ENCODE measurements at places on chromosomes 2 and 18. TPM values are rescaled to one million over a fixed set of nuclear protein-coding genes. Genes with fewer than 3 reads are reported as not detected.

Gene RFTN2
- not detected for total RNA-seq

Gene SGPP2
- total RNA-seq = 0.05 TPM

Gene FER1L5
- total RNA-seq = not detected

Gene FAM161A
- 10.1 TPM for total RNA-seq

GRCh38 chr2:184834699-184835397 is 236.5 kb downstream of the ZNF804A start:
- H3K36me3 ChIP-seq = no peaks in the 10 kb centered on the region
- no peaks in the 10 kb centered on the region for H3K27me3 ChIP-seq
- H3K27ac ChIP-seq = no peak overlapping the region

DNA sequence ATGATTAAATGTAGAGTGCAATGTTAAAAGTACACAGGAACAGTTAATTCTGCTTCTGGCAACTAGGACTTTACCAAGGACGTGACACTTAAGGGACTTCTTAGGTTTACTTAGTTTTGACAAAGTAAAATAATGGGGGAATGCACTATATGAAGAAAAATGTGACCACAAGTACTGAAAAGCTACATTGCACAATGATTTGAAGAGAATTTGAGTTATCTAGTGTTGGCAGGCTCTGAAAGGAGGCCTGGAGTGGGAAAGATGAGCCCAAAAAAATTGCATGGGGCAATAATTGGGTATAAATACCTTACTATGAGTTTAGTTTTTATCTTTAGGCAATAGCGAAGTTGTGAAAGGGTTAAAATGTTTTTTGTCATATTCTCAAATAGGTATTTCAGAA is 173.7 kb downstream of the DOK6 start:
- no peak overlapping the region for H3K27ac ChIP-seq
- no peak overlapping the region for H3K4me3 ChIP-seq
- no peak for DNase-seq
- no peaks in the 10 kb centered on the region for H3K4me1 ChIP-seq
- no peaks in the 10 kb centered on the region for H3K36me3 ChIP-seq

GRCh38 chr2:96185516-96185915 is 23.1 kb downstream of the STARD7 start:
- no peaks in the 10 kb centered on the region for H3K27me3 ChIP-seq
- H3K36me3 ChIP-seq = peaks cover 25% of the 10 kb centered on the region
- no peak overlapping the region for H3K4me3 ChIP-seq

DNA sequence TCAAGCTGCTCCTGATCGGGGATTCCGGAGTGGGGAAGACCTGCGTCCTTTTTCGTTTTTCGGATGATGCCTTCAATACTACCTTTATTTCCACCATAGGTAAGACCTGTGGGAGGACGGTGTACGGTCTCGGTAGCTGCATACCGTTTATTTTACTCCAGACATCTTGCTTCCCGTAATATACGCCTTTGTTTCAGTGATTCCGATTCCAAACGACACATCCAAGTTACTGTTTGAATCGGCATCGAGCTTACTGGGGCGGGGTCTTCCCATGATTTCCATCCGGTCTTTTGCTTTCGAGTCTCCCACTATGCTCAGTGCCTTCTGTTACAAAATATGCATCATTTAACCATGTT is 731 bp downstream of the RAB10 start:
- H3K4me3 ChIP-seq = peak overlapping the region; percentile 100
- H3K27ac ChIP-seq = peak overlapping the region; percentile 92
- peaks cover 6% of the 10 kb centered on the region for H3K4me1 ChIP-seq

- no peak overlapping the region for H3K27ac ChIP-seq
- H3K4me3 ChIP-seq = no peak overlapping the region
- H3K36me3 ChIP-seq = no peaks in the 10 kb centered on the region
Observed at GRCh38 chr2:37590119-37590571, 81.3 kb downstream of the CDC42EP3 start.

- peak overlapping the region; percentile 68 for H3K4me3 ChIP-seq
- peak overlapping the region; percentile 90 for H3K27ac ChIP-seq
- no peak for DNase-seq
- no peaks in the 10 kb centered on the region for H3K36me3 ChIP-seq
- no peaks in the 10 kb centered on the region for H3K27me3 ChIP-seq
Observed at GRCh38 chr2:208025814-208026184, 472 bp upstream of the PLEKHM3 start.

DNA sequence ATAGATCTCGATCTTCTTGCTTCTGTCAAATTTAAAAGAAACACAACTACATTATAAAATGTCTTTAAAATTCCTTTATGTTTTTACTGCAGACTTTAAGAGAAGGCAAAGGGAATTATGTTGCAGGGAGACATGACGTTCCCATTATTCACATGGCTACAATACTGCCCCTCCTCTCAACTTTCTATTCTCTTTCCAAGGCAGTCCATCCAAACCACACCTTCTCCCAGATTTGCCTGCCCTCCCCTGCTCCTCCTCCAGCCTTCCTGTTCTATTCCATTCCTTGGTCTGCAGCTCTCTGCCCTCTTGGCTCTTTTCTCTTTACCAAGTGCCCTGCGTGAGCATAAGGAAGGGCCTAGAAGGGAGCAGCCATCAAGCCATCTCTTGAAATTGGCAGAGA is 61.3 kb downstream of the NABP1 start:
- H3K4me3 ChIP-seq = no peak overlapping the region
- no peak overlapping the region for H3K27ac ChIP-seq
- H3K36me3 ChIP-seq = no peaks in the 10 kb centered on the region
- DNase-seq = no peak
- no peaks in the 10 kb centered on the region for H3K27me3 ChIP-seq
- H3K4me1 ChIP-seq = no peaks in the 10 kb centered on the region

DNA sequence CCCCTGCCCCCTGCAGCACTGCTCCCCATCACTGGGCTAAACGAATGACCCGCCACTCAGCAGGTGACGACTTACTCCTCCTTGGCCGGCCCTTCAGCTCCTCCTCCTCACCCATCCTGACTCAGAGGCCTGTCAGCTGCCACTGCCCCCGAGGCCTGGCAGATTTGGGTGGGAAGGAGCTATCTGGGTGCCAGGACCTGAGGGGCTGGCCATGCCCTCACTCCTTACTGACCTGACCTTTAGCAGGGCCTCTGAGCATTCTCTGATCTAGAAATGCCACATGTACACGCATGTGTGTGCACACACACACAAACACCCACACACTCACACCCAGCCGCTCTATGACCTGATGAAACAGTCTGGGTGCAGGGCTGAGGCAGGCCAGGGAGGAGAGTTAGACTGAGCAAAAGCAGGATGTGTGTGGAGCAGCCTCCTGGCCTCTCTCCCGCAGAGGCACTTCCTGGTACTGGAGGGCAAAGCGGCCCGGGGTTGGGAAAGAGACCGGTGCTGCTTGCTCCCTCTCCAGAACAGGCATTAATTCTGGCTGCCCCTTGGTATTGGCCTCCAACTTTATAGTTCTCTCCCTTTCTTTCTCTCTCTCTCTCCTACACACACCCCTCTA is 68.0 kb downstream of the ZFP36L2 start:
- no peaks in the 10 kb centered on the region for H3K36me3 ChIP-seq
- H3K27ac ChIP-seq = peak overlapping the region; percentile 74
- peaks cover 15% of the 10 kb centered on the region for H3K4me1 ChIP-seq
- no peak for DNase-seq
- peak overlapping the region; percentile 5 for H3K4me3 ChIP-seq
- no peaks in the 10 kb centered on the region for H3K27me3 ChIP-seq

- no peaks in the 10 kb centered on the region for H3K27me3 ChIP-seq
- no peak overlapping the region for H3K27ac ChIP-seq
- DNase-seq = no peak
Observed at GRCh38 chr2:122328816-122329215, 573.4 kb downstream of the TSN start.

DNA sequence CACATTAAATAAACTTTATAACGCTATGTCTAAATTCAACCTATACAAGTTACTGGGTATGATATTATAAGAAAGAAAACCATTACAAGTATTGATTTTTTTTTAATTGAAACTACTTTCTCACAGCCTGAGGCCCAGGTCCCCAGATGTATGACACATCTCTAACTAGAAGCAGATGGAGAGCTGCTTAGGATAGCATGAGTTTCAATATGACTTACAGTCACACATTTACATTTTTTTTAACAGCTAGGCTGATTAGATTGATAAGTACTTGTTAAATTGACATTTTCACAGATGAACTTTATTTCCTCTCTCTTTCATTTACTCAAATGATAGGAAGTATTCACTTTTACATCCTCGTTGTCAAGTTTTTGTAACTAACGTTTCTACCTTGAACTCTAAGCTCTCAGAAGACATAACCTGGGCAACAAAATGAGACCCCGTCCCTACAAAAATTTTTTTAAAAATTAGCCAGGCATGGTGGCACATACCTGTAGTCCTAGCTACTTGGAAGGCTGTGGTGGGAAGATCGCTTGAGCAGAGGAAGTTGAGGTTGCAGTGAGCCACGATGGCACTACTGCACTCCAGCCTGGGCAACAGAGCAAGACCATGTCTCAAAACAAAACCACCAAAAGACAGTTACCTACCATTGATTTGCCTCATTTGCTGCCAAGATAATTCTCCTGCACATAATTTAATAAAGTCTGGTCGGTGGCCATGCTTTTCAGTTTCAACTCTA is 52.4 kb downstream of the STK39 start:
- H3K4me3 ChIP-seq = no peak overlapping the region
- no peak overlapping the region for H3K27ac ChIP-seq
- DNase-seq = no peak
- no peaks in the 10 kb centered on the region for H3K27me3 ChIP-seq
- no peaks in the 10 kb centered on the region for H3K36me3 ChIP-seq

Data from Panc1 (cell line).